ENCODE measurements at places on chromosomes 11 and 22.

- ATAC-seq, result peak; percentile 75
Measured at GRCh38 chr22:19597399-19597735, 73.2 kb upstream of the CLDN5 start.

GRCh38 chr11:113614097-113614496 is 92.0 kb downstream of the TMPRSS5 start:
- ATAC-seq, result no peak

GRCh38 chr22:19714312-19715187 is at the start of gene SEPTIN5:
Gene SEPTIN5, plus strand, starts transcription at chr22:19714503. Its CDS starts 86 bp downstream, at chr22:19714589.
- ATAC-seq, result no peak

GRCh38 chr11:12271826-12272366 is 105.5 kb upstream of the PARVA start:
- no peak for ATAC-seq

DNA sequence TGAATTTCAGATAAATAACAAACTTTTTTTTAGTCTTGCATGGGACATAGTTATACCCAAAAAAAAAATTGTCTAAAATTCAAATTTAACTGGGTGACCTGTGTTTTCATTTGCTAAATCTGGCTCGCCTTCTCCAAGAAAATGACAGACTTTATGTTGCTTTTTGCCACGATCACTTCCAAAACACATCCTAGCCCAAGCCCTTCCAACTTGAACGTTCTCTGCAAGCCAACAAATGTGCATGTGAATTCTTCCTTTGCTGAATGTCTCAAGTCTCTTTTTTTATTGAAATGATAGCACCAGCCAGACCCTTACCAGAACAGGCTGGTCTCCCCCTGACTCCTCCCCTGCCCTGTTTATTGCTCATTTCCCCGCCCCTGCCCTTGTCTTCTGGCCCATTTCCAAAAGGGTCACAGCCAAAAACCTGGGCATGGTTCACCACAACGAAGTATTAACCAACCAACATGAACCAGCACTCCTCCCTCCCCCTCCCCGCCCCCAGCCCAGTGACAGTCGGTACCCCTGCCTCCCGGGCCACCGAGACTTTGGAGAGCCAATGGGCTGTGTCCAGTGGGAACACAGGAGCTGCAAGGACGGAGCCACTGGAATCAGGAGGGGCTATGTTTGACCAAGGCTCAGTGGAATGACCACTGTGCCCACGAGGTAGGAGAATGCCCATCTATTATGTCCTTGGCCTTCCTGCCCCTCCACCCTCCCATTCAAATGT is 63.2 kb downstream of the BTG4 start:
- no peak for ATAC-seq

DNA sequence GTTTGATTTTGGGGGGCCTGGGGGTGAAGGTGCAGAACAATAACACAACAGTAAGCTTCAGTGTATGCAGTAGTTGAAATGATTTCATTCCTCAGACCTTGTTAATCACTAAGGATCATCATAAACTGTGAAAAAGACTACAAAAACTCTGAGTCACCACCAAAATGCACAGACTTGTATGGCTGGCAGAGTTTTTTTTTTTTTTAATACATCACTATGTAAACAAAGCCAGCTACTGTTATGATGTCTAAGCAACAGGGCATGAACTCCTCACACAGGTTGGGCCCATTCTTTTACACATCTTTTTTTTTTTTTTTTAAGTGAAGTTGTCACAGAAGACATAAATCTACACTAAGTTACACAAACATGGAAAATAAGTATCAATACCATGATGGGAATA is 311.9 kb downstream of the GUCY1A2 start:
- ATAC-seq, result no peak

DNA sequence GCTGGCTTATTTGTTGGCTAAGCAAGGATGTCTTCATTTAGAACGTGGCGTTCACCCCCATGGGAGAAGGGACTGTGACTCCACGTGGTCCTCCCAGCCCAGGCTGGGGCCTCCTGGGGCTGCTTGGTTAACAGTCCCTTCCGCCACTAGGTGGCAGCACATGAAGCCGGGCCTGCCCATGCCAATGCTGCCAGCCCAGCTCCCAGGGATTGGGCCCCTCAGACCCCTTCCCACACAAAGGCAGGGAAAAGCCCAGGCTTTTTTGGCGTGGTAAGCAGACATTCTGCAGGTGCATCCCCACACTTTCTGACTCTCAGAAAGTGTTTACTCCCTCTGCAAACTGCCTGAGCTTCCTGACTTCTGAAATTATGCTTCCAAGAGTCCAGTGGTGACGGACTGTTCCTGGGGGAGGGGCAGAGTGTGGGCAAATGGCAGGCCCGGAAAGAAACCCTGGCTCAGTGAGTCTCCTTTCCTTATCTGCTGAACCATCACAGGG is 3.1 kb downstream of the CBX6 start:
- ATAC-seq, result peak; percentile 29

GRCh38 chr22:46006379-46007002 is 29.5 kb upstream of the WNT7B start:
- ATAC-seq, result peak; percentile 90

GRCh38 chr11:17865765-17866428 is 131.3 kb downstream of the KCNC1 start:
- no peak for ATAC-seq

- ATAC-seq, result no peak
Measured at GRCh38 chr11:96189351-96189750, 153.6 kb downstream of the MAML2 start.

DNA sequence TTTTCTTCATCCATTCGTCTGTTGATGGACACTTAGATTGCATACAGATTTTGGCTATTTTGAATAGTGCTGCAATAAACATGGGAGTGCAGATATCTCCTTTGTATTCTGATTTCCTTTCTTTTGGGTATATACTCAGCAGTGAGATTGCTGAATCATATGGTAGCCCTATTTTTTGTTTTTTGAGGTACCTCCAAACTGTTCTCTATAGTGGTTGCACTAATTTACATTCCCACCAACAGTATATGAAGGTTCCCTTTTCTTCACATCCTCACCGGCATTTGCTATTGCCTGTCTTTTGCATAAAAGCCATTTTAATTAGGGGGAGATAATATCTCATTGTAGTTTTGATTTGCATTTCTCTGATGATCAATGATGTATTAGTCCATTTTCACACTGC is 96.1 kb downstream of the PRR5L start:
- no peak for ATAC-seq

DNA sequence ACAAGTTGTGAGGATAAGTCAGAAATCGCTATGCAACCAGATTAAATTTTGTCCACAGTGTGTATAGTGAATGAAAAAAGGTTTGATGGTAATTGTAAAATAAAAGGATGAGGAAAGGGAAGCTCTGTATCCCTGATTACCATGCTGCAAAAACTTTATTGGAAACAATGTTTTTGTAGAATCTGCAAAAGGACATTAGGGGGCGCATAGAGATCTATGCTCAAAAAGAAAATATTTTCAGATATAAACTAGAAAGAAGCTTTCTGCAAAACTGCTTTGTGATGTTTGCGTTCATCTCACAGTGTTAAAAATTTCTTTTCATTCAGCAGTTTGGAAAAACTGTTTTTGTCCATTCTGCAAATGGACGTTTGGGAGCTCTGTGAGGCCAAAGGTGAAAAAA is 390.5 kb downstream of the OR4C45 start:
- ATAC-seq, result no peak

GRCh38 chr11:115985896-115986295 is 481.7 kb upstream of the CADM1 start:
- no peak for ATAC-seq

DNA sequence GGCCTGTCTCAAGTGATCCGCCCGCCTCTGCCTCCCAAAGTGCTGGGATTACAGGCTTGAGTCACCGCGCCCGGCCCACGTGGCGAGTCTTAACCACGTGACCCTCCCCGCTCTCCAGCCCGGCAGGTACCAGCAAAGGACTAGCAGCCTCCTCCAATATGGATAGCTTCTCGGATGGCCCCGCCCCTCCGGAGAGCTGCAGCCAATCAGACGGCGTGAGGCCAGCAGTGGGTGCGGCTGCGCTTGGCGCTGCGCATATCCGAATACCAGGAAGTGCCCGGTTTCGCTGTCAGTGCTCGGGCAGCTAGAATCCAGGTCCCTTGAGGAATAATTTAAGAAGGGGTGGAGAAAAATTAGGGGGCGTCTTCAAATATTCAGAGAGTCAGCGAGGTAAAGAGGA is 14.7 kb upstream of the PISD start:
- ATAC-seq, result peak; percentile 100

GRCh38 chr11:124873951-124874350 is 8.7 kb downstream of the ROBO3 start:
- no peak for ATAC-seq

- no peak for ATAC-seq
Measured at GRCh38 chr11:9689721-9690120, 25.8 kb downstream of the SWAP70 start.

GRCh38 chr11:43360361-43361032 is 1.8 kb downstream of the TTC17 start:
- ATAC-seq, result no peak

GRCh38 chr22:31730344-31730711 is 19.6 kb downstream of the PRR14L start:
- no peak for ATAC-seq

- ATAC-seq, result no peak
Measured at GRCh38 chr11:11220786-11221185, 132.3 kb downstream of the CSNK2A3 start.

- no peak for ATAC-seq
Measured at GRCh38 chr22:28247136-28247535, 328.1 kb upstream of the PITPNB start.

- ATAC-seq, result peak; percentile 95
Measured at GRCh38 chr11:95095858-95096587, 6.4 kb downstream of the ENDOD1 start.

- ATAC-seq, result no peak
Measured at GRCh38 chr11:15911377-15912044, 444.8 kb downstream of the SOX6 start.

- ATAC-seq, result no peak
Measured at GRCh38 chr22:25668437-25668836, 73.6 kb upstream of the MYO18B start.

DNA sequence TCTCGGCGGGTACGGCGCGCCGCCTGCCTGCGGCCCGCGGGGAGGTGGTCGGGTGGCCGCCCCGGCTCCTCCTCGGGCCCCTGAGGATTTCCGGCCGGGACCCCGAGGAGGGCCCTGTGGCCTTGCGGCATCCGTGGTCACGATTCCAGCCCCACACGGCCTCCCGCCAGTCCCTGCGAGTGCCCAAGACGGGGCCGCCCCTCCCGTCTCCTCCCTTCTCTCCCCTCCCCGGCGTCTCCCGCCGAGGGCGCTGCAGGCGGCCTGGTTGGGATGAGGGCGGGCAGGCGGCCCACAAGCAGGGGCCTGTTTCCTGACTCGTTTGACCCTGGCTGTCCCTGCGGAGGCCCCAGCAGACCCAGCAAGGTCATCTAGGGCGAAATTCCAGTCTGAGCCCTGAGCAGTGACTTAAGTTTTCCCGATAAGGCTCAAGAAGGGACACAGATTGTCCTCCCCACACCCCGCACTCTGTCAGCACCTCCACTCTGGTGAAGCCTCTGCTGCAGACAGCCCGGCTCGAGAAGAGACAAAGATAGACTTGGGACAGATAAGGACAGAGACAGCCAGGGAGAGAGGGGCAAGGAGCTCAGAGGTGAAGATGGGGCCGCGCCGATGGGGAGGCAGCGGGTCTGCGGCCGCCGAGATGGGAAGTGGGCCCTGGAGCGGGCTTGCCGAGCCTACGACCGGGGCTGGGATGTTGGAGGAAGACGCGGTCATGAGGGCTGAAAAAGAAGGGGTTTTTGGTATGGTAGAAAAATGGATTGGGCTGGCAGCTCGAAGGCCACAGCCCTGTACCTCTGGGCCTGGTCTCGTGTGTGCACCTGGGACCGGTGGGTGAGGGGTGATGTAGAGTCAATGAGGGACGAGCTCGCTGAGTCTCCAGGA is 95.0 kb downstream of the SWAP70 start:
- ATAC-seq, result peak; percentile 52

DNA sequence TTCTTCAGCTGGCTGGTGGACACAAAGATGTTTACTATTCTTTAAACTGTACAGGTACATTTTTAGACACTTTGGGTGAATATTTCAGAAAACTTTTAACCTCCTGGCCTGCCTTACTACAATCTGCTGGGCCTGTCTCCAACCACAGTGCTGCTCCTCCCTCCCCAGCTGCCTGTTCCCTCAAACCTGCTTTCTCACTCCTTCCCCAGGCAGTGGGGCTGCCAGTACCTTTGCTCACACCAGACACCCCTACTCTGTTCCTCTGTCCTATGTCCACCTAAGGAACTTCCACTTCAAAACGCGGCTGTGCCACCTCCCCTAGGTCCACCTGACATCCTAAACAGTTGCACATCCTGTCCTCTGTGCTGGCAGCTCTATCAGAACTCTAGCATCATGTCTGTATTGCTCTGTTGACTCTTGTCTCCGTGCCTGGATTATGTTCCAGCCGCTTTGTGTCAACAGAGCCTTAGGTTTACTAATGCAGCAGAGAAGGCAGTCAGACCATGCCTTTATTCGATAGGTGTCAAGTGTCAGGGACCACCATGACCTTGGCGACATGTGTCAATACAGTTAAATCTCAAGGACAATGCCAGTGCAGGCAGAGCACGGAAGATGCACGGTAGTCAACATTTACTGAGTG is 13.4 kb downstream of the ZP1 start:
- no peak for ATAC-seq

- ATAC-seq, result peak; percentile 20
Measured at GRCh38 chr11:121722431-121723245, 269.9 kb upstream of the SORL1-AS1 start.

DNA sequence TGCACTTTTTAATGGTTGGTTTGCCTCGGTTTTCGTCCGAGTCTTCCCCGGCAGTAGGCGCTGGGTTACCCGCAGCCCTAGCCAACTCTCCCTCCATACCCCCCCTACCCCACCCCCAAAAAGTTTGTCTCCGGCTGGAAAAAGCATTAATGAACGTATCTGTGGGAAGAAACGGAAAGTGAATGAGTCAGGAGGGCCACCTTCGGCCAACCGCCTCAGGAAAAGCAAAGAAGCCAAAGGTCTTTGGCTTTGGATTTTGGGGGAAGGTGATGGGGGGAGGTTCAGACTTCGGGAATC is 508 bp upstream of the FLI1 start:
- ATAC-seq, result no peak

DNA sequence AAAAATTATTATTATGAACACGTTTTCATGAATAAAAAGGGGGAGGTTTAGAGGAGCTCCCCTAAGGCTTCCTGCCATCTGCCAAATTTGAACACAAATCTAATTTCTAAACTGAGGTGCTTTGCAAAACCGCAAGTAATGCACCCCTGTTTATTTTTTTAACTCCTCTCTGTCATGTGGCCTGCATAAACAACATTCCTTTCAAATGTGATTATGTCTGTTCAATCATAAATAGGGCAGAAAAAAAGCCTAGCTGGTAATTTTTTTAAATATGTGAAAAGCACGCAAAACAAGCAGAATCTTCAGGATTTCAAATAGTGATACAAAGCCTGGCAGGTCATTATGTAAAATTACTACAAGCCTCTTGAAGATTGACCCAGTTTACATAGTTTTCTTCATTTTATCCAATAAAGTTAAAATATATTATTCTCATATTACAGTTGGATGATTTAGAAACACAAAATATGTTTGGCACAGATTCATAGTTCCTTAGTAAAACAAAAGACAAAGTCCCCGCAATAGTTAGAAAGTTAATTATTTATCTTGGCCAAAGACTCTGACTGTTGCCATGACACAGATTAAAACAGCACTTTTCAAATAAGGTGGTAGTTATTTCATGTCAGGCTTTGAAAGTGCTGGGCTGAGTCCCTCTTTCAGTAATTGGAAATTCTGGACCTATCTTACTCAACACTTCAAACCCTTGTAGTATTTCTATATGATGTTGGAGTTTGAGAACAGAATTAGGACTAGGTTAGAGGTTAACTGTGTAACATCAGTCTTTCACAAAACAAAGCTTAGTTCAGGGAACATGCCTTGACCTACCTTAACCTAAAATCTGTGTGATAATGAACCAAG is 200.3 kb upstream of the MPPED2 start:
- no peak for ATAC-seq
